ENCODE measurements at places on chromosomes 5 and 9.

DNA sequence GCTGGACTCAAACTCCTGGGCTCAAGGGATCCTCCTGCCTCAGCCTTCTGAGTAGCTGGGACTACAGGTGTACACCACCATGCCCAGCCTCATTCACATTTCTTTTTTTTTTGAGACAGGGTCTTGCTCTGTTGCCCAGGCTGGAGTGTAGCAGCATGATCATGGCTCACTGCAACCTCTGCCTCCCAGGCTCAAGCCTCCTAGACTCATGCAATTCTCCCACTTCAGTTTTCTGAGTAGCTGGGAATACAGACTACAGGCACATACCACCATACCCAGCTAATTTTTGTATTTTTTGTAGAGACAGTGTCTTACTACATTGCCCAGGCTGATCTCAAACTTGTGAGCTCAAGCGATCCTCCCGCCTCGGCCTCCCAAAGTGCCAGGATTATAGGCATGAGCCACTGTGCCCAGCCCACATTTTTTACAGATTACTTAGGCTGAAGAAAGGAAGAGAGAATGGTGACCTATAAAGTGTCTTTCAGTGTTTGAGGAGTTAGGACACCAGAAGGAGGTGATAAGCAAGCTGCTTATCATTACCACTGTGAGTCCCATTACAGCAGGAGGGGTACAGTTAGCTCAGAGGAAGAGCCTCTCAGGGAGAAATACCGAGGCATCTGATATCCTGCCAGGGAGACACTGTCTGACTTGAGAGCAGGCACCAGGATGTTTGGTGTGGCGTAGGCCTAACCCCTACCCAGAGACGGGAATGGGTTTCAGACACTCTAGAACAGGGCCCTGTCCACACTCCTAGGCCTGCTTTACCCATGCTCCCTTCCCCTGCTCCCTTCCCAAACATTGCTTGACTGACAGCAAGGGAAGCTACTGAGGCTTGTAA is 9.7 kb downstream of the FAXDC2 start:
- no peak for DNase-seq

DNA sequence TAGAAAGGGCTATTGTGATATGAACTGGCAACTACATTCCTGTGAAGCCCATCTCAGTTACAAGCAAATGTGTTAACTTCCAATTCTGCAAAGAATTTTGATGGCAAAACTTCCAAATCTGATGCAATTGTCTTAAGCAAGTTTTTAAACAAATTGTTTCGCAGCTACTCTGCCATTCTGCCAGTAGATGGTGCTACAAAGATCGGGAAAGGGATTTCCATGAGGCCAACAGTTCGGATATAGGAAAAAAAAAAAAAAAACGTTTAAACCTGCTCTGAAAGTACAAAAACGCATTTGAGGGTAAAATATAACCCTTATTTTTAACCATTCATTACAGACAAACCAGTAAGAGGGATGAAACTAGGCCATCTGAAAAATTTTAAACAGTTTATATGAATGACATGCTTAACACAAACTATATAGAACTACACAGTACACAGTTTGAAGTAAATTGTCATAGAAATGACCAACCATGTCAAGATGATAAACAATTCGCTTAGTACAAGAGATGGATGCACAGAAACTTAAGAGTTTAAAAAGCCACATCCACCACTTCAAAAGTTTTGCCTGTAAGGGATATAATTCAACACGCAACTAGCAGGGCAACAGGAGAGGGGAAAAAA is 2.2 kb downstream of the HNRNPA0 start:
- DNase-seq: peak; percentile 46

GRCh38 chr5:32083981-32084430 is 90.1 kb downstream of the GOLPH3 start:
- DNase-seq: no peak

DNA sequence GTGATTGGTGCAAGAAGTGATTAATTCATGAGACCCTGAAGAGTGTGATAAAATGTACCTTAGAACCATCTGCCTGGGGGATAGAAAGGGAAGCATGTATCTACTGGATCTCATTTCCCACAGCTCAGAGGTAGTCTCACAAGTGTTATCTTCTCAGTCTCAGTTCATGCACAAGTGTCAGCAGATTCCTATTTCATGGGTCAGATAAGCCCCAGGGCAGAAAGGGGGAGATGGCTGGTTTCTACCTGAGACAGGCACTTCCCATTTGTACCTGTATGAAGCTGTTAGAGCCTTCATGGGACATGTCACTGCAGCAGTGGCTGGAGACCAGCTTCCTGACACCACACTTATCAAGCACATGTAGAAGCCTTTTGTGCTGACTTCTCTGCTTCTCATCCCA is 45.6 kb upstream of the SMIM15 start:
- DNase-seq: no peak

DNA sequence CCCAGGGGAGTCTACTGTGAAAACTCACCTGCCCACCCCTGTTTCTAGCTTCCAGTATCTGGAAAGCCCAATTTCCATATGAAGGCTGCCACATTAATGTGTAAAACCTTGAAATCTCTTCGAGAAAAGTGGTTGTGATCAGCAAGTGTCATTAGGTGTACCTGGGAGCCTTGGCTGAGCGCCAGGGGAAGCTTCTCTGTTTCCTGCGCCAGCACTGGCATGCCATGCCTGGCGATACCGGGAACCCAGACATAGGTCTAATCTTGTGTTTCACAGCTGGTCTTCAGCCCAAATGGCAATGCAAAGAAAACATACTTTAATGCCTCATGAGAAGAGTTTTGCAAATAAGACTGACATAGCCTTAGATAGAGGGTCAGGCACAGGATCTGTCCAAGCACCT is 101.6 kb downstream of the TENT4A start:
- DNase-seq: no peak

DNA sequence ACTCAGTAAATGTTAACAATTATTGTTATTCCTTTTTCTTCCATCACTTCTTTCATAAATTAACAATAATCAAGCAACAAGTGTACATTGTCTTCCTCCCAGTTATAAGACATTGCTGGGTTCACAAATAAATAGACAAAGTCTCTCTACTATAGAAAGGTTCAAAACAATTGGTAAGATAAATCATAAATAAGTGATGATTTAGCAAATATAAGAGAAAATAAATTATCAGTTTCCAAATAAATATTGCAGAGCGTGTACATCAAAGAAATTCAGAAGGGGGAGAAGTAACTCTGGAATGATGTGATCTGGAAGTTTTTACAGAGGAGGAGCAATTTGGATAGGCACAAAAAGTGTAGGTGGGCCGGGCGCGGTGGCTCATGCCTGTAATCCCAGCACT is 114.2 kb downstream of the BASP1 start:
- no peak for DNase-seq

DNA sequence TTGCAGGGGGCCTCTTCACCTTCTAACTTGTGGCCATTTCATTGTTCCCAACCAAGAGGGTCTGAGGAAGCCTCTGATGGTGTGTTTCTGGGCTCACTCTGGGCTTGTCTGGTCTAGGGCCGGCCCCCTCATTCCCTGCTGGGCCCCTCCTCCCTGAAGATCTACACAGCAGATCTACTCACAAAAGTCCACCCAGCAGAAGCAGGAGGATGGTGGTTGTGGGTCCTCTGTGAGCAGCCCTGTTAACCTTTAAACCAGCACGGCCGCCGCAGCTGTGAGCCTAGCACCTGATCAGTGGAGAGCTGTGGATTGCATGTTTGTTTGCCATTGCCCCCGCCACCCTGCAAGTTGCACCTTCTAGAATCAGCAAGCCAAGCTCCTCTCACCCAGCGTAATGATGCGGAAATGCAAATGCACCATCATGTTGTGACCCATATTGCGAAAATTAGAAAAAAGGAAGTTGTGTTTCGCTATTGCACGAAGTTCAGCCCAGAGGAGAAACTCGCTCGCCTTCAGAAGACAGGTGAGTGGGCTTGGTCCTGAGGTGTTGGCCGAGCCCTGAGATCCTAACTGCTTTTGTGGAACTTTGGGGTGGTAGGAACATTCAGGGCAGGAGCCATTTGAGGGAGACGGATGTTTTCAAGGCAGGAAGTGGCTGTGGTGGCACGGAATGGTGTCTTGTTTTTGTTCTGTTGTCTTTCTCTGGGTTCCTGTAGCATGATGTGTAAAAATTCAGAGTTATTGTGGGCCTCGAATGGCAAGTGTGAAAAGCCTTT is 16.7 kb downstream of the FGD3 start:
- no peak for DNase-seq

- no peak for DNase-seq
These were observed 85.5 kb upstream of the MYO10 start for GRCh38 chr5:17021602-17021932.

DNA sequence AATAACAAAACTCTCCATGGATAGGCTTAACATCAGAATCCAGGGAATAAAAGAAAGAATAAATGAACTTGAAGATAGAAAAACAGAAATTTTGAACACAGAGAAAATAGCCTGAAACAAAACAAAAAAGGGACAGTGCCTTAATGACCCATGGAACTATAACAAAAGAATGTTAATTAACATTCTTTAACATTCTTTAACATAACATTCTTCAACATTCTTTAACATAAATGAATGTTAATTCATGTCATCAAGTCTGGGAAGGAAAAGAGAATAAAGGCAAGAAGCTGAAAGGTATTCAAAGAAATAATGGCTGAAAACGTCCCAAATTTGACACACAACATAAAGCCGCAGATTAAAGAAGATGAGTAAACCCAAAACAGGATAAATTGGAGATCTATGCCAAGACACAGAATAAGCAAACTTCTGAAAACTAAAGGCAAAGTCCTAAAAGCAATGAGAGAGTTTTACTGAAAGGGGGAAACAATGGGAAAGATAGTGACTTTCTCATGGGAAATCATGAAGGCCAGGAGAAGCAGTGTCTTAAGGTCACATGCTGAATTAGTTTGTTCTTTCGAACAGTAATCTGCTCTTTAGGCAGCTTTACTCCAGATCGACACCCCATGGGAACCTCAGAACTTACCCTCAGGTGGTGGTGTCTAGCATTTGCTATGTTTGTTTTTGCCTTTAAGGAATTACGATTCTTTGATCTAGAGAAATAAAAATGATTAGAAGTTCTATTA is 483.0 kb downstream of the KDM4C start:
- no peak for DNase-seq

DNA sequence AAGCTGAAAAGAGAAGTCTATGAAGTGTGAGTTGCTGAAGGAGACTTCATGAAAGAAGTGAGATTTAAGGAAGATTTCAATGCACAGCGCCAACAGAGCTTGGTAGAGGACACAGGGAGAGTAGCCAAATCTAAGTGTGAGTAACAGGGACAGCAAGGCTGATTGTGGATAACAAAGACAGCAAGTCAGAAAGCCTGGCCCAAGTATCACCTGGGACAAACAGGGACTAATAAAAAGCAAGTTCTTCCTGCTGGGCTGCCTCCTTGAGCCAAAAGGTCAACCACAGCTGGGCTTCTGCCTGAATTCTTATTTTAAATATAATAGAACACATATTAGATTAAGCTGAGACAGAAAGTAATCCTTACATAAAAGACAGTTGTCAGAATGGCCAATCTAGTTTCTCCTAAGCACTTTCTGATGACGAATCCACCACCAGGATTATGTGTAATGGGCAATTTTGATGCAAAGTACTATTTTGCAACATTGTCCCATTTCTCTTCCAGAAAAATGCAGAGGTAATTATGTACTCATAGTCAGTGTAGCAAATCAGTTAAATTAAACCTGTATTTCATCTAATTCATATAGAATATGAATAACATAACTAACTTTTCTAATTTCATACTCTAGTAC is 73.8 kb downstream of the MAPKAP1 start:
- DNase-seq: peak; percentile 95

DNA sequence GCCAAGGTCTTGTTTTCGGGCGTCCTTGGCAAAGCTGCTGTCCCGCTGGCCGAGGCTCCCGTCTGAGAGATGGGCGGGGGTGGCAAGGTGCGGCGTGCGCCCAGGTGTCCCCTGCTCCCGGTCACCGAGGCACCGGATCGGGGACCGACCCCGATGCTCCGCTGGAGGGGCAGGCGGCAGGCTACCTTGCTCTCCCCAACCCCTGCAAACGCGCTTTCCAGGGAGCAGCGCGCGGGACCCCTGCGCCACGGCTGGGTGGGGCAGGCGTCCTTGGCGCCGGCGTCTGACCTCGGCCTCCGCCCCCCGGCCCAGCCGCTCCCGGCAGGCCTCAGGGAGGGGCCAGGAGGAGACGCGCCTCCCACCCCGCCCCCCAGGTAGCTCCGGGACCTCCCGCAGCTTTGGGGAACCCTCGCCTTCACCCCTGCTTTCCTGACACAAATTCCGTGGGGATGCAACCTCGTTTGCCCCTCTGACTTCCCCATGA is 551 bp downstream of the N4BP3 start:
- DNase-seq: no peak

GRCh38 chr9:89873801-89874200 is 269.0 kb downstream of the GADD45G start:
- DNase-seq: no peak

- DNase-seq: no peak
These were observed 38.9 kb upstream of the TNFAIP8 start for GRCh38 chr5:119316906-119317305.

DNA sequence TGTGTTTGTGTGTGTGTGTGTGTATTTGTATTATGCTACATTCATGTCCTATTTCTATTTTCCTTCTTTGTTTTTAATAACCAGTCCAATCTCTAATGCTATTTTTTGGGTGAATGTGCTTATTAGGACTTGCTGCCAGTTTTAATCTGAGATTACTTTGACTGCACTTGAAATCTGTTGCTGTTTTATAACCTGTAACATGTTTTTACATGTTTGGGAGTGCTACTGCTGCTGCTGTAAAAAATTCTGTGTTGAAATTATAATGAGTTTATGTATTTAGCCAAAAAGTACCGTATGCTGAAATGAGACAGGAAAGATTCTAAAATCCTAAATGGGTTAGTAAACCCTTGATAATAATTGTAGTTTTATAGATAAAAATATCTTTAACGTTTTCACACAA is 104.7 kb upstream of the SSBP2 start:
- DNase-seq: no peak

GRCh38 chr9:107739601-107740082 is 250.1 kb upstream of the KLF4 start:
- DNase-seq: peak; percentile 50

DNA sequence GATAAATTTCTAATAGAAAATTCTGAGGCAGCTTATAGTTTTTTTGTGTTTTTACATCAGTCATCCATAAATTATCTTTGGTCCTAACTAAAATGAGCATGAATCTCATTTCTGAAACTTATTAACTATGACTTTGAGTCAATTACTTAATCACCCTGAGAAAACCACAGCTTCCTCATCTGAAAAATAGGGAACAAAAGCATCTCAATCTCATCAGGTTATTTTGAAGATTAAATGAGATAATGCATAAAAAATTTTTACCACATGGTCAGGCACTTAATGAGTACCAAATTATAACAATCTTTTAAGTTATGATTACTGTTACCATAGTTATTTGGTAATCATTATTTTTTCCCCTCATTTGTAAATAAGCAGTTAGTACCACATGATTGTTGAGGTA is 279.1 kb downstream of the MAST4 start:
- no peak for DNase-seq

- DNase-seq: no peak
These were observed 120.0 kb upstream of the ACOT12 start for GRCh38 chr5:81513982-81514381.

DNA sequence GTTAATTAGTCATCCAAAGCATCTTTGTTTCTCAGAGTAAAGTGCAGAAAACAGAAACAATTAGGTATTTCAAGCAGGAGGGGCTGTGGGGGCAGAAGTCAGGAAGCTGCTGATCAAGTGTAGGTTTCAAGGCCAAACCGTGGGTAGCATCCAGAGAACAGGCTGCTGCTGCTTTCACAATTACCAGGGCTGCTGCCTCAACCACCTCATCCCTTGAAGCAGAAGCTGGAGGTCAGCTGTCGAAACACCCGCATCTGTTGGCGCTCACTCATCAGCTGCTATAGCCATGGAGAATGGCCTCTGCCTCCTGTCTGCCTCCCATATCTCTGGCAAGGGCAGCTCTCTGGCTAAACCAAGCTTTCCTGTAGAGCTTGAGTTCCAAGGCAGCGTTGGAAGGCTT is 122.9 kb upstream of the OSMR start:
- DNase-seq: no peak

All from LNCaP clone FGC (cell line).